Cardiac fibroblast (primary cell): ENCODE measurements at places on chromosomes 7 and 10.

- no peak for DNase-seq
These were observed 6.0 kb downstream of the GAD2 start for GRCh38 chr10:26222563-26222962.

GRCh38 chr7:901388-902154, 25.2 kb downstream of the GET4 start:
- peak; percentile 91 for DNase-seq

DNA sequence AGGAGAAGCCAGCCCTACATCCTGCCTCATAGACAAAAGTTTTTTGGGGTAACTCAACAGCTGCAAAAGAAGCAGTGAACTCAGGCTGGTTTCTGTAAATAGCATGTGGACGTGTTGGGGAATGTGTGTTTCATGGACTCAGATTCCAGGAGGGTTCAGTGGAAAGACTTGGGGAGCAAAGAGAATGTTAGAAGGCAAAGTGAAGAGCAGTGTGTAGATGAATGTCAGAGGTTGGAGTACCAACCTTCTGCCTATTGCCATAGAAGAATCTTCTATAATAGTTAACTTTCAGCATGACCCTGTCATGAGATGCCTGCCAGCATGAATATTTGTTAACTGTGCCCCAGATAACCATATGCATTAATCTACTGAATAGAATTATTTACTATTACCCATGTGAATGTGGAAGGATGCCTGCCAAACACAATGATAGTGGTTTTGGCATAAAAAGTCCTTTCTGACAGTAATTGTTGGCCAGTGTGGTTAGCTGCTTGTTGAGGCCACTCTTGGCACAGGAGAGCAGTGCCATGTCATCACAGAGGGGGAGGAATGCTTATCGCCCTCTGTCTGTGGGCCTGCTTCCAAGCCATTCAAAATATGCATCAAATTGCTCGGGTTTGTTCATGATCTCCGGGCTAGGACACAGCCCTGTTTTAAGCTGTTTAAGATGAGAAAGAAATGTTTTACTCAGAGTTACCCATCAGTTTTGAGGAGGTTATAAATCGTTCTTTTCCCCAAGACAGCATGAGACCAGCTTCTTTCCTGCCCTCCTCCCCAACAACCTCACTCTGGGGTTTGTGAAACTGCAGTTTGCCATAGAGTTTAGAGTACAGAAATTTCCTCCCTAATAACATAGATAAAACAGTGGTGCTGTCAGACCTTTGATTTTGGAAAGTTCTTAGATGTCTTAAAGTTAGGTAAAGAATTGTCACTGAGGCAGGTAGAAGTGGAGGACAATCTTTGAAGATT, 165.3 kb downstream of the WNT2 start:
- peak; percentile 89 for DNase-seq

- peak; percentile 81 for DNase-seq
These were observed 996 bp downstream of the ADAM12 start for GRCh38 chr10:126387041-126387921.

DNA sequence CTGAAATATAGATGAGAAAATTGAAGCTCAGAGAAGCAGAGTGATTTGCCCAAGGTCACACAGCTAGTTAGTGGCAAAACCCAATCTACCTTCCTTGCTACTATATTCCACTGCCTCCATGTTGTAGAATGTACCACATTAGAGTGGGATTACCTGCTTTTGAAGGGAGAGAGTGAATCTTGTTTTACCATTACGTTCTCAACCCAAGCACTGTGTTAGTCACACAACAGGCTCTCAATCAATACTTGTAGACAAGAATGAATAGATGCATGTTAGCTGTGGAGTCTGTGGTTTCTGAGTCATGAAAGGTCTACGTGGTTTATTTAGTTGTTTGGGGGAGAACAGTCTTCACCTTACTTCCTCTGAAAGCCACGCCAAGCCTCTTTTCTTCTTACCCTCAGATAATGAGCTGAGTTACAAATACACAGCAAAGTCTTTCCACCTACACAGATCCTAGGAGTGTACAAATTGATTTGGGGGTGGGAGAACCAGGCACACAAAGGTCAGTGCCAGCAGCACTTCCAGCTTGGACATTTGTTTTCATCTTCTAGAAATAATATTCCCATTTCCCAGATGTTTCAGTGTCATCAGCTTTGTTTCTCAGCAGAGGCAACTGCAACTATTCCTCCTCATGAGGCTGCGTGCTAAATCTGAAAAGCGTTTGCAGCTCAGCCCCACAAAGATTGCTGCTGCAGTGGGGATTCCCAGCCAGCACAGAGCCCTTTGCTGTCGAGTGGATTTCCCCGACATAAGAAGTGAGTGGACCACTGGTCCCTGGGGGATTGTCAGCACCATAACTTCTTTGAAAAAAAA, 71.5 kb upstream of the ADO start:
- DNase-seq: peak; percentile 56

- peak; percentile 82 for DNase-seq
These were observed 34.4 kb upstream of the SLF2 start for GRCh38 chr10:100878291-100878910.

GRCh38 chr10:4742217-4742616, 83.8 kb upstream of the AKR1E2 start:
- DNase-seq: no peak

DNA sequence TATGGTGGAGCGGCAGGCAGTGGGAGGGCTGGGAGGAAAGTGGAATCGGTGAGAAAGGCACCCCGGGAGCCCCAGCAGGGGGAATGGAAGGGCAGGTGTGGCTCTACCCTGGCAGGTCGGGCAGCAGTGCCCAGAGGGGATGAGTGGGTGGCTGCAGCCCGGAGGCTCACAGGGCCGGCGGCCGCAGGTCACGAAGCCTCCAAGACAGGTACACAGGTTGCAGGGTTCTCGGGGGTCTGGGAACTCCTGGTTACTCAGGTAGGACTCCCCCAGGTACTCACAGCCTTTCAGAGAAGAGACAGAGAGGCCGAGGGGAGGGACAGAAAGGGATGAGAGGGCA, 21.8 kb downstream of the KCP start:
- no peak for DNase-seq

DNA sequence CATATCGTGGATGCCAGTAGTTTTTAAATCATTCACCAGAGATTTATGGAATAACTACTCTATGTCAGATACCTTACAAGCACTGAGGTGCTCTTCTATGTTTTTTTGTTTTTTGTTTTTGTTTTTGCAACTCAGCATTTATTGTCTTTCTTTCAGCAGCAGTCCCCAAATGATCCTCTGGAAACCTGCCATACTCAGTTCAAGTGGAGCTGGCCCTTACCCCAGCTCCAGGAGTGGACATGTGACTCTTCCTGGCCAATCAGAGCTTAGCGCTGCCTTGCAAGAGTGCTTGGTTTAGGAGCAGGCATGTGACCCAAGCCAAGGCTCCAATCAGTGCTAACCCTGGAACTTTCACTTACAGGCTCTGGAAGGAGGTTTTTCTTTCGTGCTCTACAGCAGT, 356.6 kb upstream of the ZMIZ1 start:
- DNase-seq: no peak

DNA sequence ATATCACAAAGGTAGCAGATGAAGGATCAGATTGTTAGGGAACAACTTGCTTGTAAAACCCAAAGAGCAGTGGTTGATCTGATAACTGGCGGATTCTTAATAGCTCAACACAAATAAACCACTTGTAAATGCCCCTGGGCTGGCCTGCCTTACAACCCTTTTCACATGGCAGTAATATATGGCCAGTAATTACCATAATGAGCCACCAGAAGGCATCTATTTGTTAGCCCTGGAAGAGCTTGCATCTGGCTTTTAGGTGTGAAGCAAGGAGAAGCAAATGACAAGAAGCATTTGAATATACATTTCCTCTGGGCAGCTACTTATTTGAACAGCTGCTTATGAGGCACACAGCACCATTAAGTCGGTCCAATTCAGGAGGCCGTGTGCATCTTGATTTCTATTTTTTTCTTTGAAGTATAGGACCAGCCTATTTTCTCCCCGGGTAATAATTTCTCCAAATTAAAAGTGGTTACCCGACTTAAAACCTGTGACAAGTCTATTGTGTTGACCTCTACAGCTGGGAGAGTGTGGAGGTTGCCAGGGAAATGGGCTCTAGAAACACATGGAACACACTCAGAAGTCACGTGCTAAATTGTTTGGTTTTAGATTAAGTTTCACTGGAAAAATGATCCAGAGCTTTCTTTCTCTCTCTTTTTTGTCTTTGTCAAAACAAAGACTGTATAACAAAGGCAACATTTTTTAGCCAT, 113.4 kb downstream of the SEM1 start:
- DNase-seq: peak; percentile 2

- no peak for DNase-seq
These were observed 5.3 kb downstream of the CDH23 start for GRCh38 chr10:71402005-71402404.

DNA sequence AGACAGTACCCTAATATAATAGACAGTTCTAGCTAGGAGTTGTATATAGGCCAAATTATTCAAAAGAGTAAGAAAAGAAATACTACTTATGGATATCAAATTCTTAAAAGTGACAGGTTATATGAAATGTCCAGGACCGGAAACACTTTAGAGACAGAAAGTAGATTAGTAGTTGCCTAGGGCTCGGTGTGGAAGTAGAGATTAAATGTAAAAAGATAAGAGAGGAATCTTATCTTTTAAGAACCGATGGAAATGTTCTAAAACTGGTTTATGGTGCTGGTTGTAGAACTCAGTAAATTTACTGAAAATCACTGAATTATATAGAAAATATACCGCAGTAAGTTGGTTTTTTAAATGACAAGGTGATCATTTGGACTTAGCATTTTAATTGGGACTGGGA, 147.5 kb upstream of the ASAH2 start:
- no peak for DNase-seq

DNA sequence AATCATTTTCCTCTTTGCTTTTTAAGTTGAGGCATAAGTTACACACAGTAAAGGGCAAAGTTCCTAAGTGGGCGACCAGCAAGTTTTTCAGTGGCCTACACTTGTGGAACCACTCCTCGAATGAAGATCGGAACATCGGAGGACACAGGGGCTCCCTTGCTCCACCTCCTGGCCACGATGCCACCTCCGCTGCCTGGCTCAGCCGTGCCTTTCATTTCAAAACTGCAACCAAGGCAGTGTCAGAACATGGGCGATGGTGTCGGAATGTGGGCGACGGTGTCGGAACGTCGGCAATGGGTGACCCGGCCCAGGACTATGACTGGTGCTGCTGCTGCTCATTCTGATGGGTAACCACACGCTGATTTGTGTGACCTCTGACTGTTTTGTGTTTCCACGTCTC, 9.6 kb upstream of the VIPR2 start:
- DNase-seq: no peak

- DNase-seq: no peak
These were observed 109.6 kb downstream of the LRMDA start for GRCh38 chr10:75540981-75541380.

DNA sequence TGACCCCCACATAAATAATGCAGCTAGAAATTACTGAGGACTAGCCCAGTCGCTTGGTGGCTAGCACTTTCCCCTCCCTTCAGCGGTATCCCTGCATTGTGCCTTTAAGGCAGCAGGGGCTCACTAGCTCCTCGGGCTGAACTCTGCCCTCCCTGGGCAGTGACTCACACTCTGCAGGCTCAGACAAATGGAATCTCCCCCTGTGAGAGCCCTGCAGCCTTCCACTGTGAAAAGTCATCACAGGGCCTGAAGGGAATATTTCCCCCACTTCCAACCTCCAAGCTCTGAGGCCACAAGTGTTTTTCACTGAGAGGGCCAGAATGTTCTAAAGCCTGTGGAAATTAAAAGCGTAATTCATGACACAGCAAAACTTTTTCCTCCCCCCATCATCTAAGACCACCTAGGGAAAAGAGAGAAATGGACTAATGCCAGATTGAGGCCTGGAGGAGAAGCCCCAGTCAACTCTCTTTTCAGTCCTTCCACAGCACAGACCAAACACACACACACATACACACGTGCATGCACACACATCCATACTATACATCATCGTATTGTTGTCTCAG, 93.6 kb upstream of the COL1A2 start:
- peak; percentile 97 for DNase-seq

GRCh38 chr10:71838264-71839211, 12.5 kb downstream of the PSAP start:
- DNase-seq: peak; percentile 27

GRCh38 chr7:21636694-21637093, 93.9 kb downstream of the DNAH11 start:
- no peak for DNase-seq

GRCh38 chr7:65872776-65873581, at the start of gene VKORC1L1:
TSS of gene VKORC1L1 (plus strand) at chr7:65873074. CDS start at chr7:65873372, 298 bp downstream.
- peak; percentile 92 for DNase-seq

- no peak for DNase-seq
These were observed 71.9 kb upstream of the ADARB2 start for GRCh38 chr10:1809139-1809741.

DNA sequence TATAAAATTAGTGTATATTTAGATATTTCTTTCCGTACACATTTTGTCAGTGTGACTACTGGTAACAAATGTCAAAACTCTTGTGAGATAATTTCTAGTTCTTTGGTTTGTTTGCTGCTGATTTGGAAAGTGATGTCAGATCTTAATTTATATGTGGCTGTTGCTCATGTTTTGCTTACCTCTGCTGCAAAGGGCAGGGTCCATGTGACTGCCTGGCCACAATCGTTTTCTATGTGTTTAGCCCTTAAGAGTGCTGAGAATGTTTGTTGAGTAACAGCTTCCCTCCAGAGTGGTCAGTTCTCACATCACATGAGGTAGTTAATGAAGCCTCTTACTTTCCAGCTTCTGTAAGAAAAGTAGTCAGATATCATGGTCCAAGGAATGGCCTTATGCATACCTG, 4.2 kb downstream of the NRBF2 start:
- DNase-seq: peak; percentile 57

DNA sequence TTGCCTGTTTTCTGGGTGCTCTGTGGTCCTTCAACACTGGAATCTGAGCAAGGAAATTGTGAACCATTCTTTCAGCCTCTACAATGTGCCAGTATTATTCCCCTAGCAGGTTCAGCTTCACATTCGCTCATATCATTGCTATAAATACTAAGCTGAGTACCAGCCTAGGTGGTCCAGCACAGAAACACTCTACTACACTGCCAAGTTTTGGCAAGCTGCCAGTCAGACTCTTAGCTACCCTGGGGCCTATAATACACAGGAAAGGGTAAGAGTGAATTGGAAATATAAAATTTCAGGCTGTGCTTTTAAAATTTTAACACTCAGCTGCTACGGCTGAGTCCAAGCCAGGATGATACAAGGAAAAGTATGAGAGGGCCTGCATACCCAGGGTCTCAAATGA, 49.9 kb upstream of the PPP1R3A start:
- no peak for DNase-seq

- no peak for DNase-seq
These were observed 181.8 kb upstream of the YAE1 start for GRCh38 chr7:39384386-39384785.

GRCh38 chr10:91629715-91630549, 2.9 kb downstream of the PPP1R3C start:
- no peak for DNase-seq
